ENCODE measurements at places on chromosomes 2 and 18.

- DNase-seq: no peak
Measured at GRCh38 chr2:23379220-23379695, 5.7 kb upstream of the KLHL29 start.

GRCh38 chr18:26702086-26702485 is 153.7 kb upstream of the KCTD1 start:
- DNase-seq: no peak

GRCh38 chr2:29450596-29451222 is 335.5 kb downstream of the CLIP4 start:
- DNase-seq: no peak

- DNase-seq: no peak
Measured at GRCh38 chr2:19851116-19851695, 50.6 kb downstream of the TTC32 start.

GRCh38 chr2:215425021-215425782 is 10.7 kb downstream of the FN1 start:
- DNase-seq: no peak

- no peak for DNase-seq
Measured at GRCh38 chr2:204331180-204331579, 214.1 kb upstream of the PARD3B start.

GRCh38 chr2:241008711-241009121 is 10.3 kb downstream of the SNED1 start:
- no peak for DNase-seq

DNA sequence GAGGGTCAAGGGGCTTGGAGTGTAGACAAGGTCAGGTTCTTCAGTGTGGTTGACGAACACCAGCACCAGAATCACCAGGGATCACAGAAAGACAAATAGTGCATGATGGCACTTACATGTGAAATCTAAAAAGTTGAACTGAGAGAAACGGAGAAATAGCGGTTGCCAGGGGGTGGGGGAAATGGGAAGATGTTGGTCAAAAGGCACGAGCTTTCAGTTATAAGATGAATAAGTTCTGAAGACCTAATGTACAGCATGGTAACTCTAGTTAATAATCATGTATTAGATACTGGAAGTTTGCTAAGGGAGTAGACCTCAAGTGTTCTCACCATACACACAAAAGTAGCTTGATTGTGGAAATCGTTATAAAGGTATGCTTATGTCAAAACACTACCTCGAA is 43.7 kb upstream of the DARS1 start:
- no peak for DNase-seq

DNA sequence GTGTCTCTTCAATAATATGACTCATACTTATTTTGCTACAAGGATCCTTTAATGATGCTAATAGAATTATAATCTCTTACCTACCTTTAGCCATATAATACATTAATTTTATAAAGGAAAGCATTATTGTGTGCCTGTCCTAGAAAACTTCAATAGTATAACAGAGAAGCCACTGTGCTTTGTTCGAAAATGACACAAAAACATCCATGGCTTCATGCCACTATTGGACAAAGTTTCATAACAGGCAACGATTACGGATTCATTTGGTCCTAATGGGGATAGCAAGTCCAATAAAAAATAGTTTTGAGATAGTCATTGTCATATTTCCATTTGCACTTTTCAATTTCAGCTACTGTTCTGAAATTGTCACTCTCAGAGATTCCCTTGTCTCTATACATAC is 52.5 kb upstream of the CCDC150 start:
- no peak for DNase-seq

GRCh38 chr2:168316073-168316440 is 68.7 kb upstream of the STK39 start:
- DNase-seq: no peak

DNA sequence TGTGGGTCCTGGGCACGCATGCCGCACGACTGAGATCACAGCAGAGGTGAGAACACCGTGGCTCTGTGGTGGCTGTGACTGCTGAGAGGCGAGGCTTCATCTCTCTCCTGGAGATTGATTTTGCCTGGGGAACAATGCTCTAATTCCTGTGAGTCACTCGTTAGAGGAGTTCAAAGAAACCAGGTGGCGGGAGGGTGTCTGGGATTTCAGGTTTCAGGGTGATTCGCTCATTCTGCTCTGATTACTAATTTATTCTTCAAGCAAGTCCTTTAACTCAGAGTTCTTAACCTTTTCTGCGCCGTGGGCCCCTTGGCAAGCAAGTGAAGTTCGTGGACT is 56.3 kb downstream of the GLI2 start:
- DNase-seq: no peak

DNA sequence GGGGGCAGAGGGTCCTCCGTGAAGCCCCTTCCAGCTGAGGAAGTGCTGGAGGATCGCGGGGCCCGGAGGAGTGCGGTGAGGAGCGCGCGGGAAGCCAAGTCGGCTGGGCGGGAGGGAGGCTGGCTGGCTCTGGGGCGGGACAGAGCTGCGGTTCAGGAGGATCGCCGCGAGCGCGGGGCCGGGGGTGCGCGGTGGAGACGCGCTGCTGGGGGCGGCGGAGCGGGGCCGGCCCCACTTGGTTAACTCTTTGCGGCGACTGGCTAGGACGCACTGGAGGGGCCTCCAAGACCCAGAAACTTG is 464 bp downstream of the CYBRD1 start:
- DNase-seq: no peak

GRCh38 chr18:57837917-57838548 is 34.9 kb upstream of the ATP8B1 start:
- DNase-seq: no peak

DNA sequence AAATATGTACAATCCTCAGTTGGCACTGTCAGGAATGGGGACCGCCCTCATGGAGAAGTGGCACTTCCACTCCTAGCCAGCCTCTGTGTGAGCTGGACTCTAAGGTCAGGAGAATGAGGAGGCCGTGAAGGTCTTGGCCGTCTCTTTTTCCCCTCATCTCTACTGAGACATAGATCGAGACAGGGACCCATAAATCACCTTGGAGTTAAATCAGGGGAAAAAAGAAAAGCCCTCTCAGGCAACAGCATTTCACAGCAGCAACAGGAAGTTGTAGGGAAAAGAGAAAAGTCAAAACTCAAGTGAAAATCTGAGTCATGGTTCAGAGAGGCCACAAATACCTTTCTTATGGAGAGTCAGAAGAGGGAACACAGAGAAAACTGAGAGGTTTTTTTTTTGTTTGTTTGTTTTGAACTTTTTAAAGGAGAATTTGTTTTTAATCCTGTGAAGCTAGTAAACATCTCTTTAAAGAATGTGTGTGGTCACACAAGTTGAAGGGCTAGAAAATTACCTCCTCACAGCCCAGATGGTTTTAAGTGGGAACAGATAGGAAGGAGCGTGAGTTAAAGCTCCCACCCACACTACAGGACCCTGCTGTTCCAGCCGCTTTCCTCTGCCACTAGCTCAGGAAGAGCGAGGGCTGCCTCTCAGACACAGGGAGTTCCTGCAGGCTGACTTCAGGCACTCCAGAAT is 30.6 kb upstream of the CYP1B1 start:
- no peak for DNase-seq

GRCh38 chr2:181073896-181074295 is 93.5 kb downstream of the UBE2E3 start:
- no peak for DNase-seq

GRCh38 chr2:190891372-190891771 is 10.8 kb downstream of the GLS start:
- DNase-seq: no peak

- DNase-seq: no peak
Measured at GRCh38 chr2:113896791-113897190, 6.9 kb downstream of the ACTR3 start.

DNA sequence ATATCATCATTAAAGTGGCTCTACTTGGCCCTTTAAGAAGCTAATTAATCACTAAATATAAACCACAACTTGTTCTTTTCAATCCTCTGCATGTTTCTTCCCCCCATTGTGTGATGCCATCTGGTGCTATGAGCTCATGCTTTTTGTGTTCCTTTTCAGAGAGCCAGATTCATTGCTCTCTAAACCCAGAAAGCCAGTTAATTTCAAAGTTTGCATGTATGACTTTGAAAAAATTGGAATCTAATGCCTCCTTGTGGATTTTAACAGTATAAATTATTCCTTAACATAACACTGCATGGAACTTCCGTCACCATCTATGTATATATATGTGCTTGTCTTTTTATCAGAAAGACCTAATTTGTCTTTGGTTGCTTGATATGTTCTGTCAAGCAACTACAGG is 31.1 kb downstream of the TMEM178A start:
- DNase-seq: no peak

DNA sequence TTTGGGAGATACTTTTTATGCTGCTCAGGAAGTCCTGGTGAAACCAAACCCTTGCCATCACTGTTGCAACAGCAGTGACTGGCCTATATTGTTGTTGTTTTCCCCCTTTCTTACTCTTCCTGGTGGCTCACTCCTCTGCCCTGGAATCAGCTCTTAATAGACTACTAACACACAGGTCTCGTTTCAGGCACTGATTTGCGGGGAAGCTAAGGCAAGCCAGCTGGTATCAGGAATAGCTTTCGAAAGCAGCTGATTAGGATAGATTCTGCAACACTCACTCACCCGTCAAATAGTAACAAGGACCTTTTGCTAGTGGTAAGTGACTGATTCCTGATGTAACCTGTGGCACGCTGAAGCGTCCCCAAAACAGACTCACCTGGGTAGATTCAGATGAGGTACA is 360.4 kb downstream of the PLCL1 start:
- no peak for DNase-seq

GRCh38 chr2:80255918-80256781 is 48.4 kb downstream of the LRRTM1 start:
- DNase-seq: no peak

- no peak for DNase-seq
Measured at GRCh38 chr2:65914244-65914786, 481.9 kb upstream of the SPRED2 start.

DNA sequence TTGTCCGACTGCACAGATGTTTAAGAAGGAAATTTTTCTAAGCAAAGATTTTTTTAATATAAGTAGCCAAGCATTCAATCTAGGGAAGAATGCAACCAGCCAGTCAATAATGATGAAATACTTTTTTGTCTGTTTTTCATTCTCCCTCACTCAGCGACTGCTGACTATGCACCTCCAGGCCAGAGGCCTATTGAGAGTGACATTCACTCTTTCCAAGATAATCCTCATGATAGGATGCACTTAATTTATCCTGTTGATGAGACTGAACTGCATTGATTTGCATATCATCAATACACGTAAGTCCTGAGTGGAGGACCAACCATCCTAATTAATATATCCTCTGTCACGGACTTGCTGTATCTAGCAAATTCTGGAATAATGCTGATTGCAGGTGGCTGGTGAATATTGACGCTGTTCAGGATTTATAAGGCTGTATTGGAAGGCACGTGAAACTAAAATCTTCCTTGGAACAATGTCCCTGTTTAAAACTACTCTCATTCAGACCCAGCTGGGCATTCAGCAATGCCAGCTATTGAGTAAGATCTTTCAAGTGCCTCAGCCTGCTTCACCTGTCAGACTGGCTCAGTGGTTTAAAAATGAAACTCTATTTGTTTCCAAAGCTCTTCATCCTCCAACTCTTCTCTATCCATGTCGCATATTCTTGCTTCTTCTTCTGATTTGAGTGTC is 142.2 kb downstream of the MAP2 start:
- no peak for DNase-seq

DNA sequence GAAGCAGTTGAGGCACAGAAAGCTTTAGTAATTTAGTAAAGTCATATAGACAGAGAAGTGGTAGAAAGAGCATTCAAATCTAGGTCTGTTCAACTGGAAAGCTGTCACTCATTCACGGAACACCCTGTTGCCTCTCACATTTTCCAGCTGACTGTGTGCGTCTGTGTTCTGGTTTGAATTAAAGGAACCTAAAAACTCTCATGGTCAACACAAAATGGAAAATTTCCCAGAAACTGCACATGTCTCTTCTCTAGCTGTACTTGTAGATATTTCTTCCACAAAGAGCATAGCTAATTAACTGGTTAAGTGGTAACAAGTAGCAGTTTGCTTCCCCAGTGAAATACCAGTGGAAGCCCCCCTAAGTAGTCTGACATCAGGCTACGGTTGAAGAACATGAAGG is 390.8 kb downstream of the TGIF1 start:
- no peak for DNase-seq

- no peak for DNase-seq
Measured at GRCh38 chr2:219789476-219789875, 162.0 kb downstream of the SLC4A3 start.

GRCh38 chr18:23718731-23719130 is 29.5 kb downstream of the LAMA3 start:
- no peak for DNase-seq

DNA sequence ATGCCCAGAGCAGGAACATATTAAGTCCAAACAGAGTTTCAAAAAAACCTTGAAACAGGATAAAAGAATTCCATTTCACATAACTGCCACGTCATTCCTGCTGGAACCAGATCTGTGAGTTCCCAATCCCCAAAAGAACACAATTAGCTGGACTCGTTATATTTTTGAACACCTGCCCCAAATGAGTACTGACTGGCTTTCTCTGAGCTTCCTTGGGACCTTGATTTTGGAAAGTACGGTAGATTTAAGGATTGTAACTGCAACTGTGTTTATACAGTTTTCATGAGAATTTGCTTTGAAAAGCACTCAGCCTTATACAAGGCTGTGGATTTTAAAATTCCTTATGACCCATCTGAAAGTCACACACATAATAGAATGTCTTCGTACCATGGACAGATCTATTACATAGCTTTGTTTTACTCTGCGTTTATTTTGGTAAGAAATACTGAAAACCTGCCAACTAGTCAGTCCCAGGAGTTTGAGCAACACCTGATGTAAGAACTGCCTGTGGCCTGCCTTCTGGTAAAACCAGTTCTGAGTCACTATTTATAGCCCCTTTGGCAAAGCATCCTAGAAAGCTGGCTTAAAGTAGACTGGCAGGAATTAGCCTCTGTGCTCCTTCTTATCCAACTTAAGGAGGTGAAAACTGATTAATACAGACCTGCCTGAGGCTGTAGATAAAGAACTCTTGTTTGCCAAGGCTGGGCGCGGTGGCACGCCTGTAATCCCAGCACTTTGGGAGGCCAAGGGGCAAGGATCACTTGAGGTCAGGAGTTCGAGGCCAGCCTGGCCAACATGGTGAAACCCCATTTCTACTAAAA is 48.1 kb downstream of the MERTK start:
- no peak for DNase-seq

- DNase-seq: no peak
Measured at GRCh38 chr18:37529863-37530262, 35.7 kb downstream of the CELF4 start.

DNA sequence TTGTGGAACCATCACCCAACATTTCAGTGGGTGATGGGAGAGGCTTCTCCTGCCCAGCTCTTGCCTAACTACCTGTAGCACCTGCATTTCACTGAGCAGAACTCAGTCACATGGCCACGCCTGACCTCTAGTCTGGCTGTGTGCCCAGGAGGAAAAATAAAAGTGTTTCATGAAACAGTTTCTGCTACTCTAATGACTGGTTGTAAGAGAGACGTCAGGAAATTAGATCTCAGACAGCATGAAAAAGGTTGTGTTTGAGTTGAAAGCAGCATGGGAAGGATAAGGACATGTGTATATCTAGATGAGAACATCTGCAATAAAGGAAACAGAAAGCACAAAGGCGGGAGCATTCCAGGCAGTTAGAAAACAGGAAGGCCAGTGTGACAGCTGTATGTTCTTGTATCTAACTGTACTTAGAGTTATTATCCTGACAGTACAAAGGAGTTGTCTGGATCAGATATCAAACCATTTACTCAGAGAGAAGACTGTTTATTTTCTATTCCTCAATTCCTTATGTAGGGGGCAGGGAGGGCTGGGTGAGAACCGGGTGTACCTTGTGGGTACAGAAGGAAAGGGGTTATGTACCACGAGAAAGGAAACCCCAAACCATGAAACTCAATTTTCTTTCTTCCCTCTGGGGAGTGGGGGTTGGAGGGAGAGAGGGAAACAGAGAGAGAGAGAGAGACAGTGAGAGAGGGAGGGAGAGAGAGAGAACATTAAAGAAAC is 307.4 kb upstream of the VWC2L start:
- DNase-seq: no peak

GRCh38 chr2:23427976-23428375 is 43.0 kb downstream of the KLHL29 start:
- DNase-seq: no peak

All from stimulated activated CD4-positive, alpha-beta T cell treated with anti-CD3 and anti-CD28 coated beads, Interleukin-1b, Interleukin-23, amount 100 ng/mL, for 1 hour (primary cell).